ENCODE measurements at places on chromosomes 6 and 20.

GRCh38 chr6:147479857-147480256 lies 28.6 kb upstream of the SAMD5 start:
- no peak for DNase-seq

DNA sequence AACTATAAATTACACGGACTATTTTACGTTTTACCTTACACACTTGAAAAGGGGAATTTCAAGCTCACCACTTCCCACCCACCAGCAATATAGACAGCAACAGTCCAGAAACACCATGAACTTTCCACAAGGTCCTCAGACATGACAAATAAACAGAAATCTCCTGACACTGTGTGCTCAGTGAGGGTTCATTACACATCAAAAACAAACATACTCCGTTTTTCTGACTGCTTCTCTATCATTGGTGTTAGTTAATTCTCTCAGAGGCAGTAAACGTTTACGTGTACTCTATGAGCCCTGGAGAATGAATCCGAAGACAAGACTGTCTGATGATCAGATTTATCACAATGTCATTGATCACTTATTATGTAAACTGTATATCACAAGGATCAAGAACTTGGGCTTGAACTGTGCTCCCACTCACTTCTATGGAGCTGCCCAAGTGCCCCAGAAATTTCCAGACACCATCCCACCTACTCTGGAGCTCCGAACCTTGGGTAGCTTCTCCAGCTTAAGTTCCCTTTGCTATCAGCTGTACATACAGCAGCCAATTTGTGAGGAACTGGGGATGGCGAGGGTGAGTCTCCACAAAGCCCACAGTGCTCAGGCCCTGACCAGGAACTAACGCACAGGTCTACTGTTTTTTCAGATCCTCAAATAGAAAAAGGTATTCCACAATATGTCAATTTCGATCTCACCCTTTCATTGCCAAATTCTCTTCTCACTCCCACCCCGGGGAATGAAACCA lies 86.0 kb downstream of the ALDH8A1 start:
- DNase-seq: no peak

DNA sequence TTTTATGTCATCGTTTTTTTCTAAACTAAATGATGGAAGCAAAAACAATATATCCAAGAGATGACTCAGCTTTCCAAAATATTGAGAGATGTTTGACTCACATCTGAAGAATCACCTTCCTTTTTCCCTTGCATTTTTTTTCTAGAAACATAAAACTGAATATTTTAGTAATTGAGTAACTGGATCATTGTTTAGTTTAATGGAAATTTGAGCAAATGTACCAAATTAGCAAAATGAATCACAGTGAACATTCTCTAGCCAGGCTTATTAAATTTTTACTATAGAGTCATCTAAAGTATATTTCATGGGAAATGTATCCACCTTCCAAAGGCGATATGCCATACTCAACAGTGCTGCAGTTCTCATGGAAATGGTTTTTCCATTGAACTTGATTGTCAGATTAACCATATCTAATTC lies 145.5 kb downstream of the TENT5A start:
- DNase-seq: no peak

DNA sequence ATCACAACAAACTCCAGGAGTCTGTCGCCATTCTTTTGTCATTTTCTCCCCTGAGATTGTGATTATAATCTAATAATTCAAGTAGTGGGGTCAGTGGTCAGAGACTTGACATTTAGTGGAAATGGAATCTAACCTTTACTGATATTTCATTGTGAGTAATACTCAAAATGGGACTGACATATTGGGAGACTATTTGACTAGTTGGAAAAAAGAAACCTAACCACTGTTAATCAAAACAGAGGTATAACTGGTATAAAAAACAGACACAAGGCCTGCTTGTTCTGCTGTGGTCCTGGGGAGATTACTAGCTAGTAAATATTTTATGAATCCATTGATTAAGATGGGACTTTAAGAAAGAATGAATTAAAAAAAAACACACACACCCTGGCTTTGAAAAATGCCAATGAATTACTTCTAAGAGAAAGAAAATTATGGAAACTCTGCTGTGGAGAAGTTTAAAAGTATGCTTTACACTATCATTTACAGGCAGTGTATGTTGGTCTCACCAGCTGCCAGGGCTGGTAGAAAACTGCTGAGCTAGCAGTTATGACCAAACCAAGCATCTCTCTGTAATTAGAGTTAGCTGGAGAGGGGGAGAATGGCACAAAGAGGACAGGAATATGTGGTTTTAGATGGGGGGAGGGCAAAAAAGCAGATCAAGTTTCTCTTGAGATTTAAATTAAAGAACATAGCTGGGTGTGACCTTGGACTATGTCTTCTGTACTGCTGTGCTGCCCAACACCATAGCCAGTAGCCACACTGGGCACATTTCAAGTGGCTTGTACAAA lies 103.7 kb downstream of the FYN start:
- DNase-seq: no peak

GRCh38 chr6:97189767-97190166 lies 93.2 kb downstream of the MMS22L start:
- DNase-seq: no peak

- no peak for DNase-seq
These were observed 4.9 kb upstream of the ELOVL5 start for GRCh38 chr6:53353624-53354023.

DNA sequence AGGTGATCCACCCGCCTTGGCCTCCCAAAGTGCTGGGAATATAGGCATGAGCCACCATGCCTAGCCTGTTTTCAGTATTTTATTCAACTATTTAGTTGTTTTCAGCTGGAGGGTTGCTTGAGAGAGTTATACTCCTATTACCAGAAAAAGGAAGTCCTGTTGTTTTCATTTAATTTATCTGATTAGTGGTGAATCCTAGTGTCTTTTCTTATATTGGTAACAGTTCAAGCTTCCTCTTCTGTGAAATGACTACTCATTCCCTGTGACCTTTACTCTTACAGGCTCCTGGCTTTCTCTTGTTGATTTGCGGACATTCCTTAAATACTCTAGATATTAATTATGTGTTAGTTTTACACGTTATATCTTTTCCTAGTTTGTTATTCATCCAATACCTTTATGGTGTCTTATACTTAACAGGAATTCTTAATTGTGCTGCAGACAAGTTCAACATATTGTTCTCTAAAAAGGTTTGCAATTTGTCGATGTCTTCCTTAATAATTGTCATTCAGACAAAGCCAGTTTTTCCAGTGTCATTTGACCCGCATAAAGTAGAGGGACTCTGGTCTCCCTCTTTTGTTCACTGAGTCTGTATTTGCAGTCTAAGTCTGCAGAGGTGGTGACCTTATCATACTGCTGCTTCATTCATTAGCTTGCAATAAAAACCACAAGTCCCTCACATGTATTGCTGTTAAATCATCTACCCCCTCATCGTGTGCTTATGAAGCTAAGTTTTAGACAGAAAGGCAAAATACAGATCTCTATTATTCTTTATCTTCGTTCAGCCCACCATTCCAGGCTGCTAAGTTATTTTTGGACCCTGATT lies 51.4 kb downstream of the ZBTB9 start:
- no peak for DNase-seq

Measured in DMS79 (cell line).